Jurkat, Clone E6-1 (cell line): ENCODE measurements at places on chromosomes 7 and 10.

DNA sequence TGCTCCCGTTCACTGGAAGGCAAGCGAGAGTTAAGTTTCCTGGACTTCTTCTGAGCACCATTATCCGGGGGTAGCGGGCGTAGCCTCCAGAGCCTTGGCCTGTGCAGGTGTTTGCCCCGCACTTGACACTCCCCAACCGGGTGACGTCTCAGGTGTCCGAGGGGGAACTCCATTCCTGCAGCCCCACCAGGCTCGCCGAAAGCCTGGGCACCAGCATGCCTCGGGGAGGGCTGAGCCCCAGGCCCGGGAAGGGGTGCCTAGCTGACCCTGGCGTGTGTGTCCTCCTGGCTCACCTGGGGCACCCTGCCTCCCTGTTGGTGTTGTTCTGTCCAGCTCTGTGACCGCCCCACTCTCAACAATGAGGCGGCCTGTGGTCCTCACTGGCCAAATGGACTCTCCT lies 109.4 kb upstream of the GPR26 start:
- no peak for DNase-seq

- DNase-seq, result no peak
These were observed 202.3 kb downstream of the AHR start for GRCh38 chr7:17500736-17501135.

DNA sequence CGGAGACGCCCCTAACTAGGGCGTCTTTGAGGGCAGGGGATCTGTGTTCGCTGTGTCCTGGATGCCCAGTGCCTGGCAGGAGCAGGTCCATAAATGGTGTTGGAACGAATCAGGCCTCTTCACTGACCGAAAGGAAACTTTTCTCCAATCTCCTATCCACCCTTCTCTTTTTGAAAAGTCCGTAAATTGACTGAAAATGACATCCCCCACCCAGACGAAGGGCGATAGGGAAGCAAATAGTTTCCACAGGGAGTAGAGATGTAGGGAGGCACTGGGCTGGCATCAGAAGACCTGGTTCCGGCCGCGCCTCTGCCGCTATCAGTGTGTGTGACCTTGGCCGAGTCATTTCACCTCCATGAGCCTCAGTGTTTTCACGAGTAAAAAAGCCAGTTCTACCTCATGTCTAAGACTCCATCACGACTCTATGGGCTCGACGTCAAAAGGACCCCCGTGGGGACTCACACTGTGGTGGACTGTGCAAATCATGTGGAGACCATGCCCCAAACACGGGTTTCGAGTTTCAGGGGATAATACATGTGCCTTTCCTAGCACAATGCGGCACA lies 497 bp upstream of the RAB11FIP2 start:
- DNase-seq, result no peak

DNA sequence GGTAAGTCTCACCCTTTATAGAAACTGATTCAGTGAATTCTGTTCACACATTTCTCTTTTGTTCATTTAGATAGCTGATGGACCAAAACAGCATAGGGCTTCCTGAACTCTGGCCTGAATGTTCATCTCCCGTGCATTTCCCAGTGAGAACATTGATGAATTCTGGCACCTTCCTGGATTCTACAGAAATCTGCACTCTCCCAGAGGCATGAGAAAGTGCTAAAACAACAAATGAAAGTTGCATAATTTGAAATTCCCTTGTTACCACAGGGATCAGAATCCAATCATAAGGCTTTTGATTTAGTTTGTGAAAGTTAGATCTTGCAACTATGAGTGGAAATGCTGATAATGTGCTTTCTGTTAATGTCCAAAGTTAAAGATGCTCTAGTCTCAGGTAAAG lies 29.7 kb upstream of the SCIN start:
- DNase-seq, result no peak

DNA sequence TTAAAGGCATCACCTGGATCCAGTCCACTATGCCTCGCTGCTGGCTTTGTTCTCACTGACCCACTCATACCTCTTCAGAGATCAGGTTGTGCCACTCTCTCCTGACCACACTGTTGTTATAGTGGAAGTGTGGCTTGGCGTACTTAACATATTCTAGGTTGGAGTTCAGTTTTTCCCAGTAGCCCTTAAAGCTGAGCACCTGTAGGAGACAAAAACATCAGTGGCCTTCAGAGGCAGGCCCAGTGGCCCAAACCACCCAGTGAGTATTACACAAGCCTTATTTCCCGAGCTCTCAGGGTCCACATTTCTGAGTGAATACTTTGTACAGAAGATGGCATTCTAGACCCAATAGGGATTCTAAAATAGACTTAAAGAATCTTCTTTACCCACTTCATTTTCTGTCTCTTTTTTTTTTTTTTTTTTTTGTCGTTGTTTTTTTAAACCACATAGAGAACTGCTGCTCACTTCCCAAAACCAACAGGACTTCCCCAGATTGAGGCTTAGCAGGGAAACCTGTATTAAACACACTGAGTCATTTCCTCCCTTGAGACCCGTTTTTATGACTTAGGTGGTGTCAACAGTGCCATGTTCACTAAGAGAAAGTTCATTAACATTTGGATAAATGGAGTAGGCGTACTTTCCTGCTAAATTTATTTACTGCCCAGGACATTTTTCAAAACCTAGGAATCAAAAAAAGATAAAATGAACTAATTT lies 85.8 kb downstream of the GSAP start:
- no peak for DNase-seq

GRCh38 chr7:110987127-110987693 lies 103.7 kb upstream of the LRRN3 start:
- no peak for DNase-seq

DNA sequence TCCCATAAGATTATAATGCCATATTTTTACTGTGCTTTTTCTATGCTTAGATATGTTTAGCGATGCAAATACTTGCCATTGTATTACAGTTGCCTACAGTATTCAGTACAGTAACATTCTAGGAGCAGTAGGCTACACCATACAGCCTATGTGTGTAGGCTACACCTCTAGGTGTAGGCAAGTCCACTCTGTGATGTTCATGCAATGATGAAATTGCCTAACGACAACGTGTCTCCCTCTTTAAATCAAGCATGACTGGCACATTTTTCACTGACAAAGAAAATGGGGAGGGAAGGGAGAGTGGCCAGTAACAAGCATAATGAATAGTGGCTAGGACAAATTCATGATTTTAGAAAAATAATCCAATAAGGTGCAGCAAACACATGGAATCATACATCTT lies 1.7 kb downstream of the NCAPG2 start:
- DNase-seq, result no peak

- no peak for DNase-seq
These were observed 113.6 kb upstream of the MYO3A start for GRCh38 chr10:25820472-25820871.

DNA sequence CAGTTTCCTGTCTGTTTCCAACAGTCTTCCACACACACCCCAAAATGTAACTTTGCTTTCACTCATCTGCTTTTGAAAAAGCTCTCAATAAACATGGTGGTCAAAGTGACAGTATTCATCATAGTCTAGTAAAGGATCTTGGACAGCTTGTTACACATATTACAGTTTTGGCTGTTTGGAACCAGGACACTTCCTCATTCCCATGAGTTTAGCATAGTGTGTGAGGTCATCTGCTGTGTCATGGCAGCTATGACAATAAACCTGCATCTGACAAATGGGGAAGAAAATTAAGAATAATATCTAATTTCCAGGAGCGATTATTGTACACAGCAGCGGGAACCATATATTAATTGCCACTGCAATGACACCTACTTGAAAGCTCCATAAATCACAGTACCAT lies 184.3 kb upstream of the SLC26A5 start:
- no peak for DNase-seq

DNA sequence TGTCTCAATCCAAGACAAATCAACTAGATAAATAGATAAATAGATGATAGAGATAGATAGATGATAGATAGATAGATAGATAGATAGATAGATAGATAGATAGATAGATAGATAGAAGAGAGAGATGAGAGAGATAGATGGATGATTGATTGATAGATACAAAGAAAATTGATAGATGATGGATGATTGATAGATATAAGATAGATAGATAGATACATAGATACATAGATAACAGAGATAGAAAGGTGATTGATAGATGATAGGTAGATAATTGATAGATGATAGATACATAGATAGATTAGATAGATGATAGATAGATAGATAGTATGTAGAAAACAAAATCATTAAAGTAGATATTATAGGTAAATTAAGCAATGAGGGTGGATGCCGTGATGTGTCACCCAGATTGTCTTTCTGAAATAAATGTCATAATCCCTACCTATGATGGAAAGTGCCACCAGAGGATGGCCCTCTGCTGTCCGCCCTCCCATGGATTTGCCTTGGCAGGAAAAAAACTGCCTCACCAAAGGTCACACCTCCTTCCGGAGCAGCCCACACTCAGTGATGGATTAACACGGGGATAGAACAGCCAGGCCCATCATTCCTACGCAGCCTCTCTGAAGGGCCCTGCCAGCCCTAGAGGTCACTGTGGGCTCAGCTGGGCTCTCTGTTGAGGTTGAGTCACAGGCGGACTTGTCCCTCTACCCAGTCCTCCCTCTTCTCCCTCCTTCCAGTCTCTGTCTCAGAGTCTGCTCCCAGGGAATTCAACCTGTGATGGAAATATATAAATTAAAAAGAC lies 50.8 kb downstream of the KCNH2 start:
- DNase-seq, result no peak

GRCh38 chr7:18831943-18832342 lies 285.5 kb downstream of the TWIST1 start:
- no peak for DNase-seq

GRCh38 chr7:132783824-132784223 lies 207.6 kb upstream of the PLXNA4 start:
- no peak for DNase-seq

GRCh38 chr7:134454277-134454676 lies 4.6 kb downstream of the AKR1B1 start:
- DNase-seq, result no peak

DNA sequence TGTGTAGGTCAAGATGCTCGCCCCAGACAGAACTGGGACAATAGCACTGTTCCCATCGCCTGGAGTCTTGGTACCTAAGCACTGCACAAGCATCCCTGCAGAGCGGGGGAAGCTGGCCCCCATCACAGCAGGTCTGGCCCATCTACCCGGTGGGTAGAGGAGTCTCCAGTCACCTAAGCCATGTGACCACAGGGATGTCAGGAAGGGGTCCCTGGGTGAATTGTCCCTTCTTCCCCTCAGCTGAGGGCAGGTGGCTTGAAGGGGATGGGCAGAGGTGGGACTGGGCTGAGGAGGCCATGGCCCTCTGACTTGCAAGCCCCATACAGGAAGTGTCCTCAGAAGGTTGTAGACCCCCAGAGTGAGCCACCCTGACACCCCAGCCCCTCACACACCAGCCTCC lies 39.7 kb downstream of the FRMPD2 start:
- no peak for DNase-seq

DNA sequence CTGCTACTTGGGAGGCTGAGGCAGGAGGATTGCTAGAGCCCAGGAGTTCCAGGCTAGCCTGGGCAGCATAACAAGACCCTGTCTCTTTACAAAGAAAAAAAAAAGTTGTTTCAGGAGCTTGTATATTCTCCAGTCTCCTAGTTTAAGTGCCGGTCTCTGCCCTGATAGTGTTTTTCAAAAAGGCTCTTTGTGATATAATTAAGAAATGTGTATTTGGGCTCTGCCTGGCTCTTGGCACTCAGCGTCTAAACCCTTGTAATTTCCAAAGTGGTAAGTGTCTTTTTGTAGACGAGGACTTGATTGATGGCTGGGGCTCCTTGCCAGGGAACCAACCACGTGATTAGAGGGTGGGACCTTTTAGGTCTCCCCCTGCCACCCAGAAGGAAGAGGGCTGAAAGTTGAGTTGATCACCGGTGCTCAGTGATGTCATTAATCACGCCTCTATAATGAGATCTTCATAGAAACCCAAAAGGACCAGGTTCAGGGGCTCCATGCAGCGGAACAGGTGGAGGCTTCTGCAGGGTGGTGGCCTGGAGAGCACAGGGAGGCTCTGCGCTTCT lies 4.4 kb downstream of the EIF3B start:
- DNase-seq, result no peak

DNA sequence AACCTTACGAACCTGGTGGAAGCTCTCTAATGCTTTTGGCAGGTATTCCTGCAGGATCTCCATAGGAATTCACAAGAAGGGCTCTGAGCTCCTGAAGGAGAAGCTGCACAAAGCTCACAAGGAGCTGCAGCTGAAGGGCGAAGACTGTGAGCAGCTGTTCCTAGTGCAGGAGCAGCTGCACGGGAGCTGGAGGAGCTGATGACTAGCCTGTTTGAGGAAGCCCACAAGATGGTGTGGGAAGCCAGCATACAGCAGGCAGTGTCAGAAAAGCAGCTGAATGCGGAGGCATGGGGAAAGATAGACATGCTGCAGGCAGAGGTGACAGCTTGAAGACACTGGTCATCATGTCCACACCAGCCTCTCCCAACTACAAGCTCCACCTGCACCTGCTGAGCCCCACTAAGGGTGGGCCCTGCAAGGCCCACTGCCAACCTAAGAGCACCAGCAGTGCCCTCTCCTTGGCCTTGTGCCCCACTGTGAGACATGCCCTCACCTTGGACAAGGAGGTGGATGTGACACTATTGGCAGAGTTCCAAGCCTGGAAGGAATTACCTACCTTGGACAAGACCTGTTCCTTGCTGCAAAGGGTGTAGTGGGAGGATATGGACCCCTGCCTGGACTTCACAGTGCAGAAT lies 250.6 kb downstream of the BBS9 start:
- DNase-seq, result no peak

GRCh38 chr10:525565-526315 lies 163.7 kb downstream of the DIP2C start:
- no peak for DNase-seq

GRCh38 chr10:43177595-43177994 lies 39.4 kb downstream of the CSGALNACT2 start:
- no peak for DNase-seq

GRCh38 chr7:14381306-14381705 lies 391.8 kb upstream of the ETV1 start:
- DNase-seq, result no peak

DNA sequence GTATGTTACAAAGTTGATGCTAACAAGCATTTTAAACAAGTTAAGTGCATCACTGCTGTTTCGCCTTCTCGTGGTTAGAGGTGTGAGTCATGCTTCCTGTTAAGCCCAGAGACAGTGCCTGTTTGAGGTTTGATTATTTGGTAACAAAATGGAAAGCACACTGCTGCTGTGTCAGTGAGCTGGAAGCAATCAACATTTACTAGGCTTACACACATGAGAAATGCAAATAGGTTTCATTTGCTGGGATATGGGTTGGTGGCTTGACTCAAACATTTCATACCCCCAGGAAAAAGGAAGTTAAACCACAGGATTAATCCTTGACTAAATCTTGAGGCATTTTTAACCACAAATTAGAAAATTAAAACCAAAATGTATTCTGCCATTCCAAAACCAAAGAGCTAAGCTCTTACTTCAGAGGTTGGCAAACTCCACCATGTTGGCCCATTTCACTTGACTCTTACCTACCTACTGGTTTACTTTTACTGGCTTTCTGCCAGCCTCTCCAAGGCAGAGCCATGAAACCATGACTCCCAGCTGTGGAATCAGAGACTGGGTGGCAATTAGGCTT lies 139.2 kb downstream of the ETV1 start:
- DNase-seq, result peak; percentile 93

DNA sequence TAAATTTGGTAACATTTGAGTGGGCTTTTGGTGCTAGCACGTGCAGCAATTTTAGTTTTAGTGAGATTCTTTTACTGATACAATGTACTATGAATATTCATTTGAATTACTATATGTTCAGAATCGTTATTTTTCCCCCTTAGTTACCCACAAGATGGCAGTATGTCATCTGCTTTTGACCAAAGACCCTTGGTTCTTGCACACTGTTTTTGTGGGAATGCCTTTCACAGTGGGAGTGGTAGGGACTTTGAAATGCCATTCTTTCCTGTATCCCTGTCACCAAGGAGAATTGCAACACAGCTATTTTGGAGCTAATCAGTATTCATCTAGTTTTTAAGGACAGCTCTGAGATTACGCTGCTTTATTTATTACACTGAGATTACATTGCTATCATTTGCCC lies 40.6 kb downstream of the SEC23IP start:
- peak; percentile 41 for DNase-seq
